ENCODE measurements at places on chromosomes 11 and 22. TPM values are rescaled to one million over a fixed set of nuclear protein-coding genes. Genes with fewer than 3 reads are reported as not detected.
A peak's percentile ranks its signal among the peaks of the same experiment; 100 is the strongest.

DNA sequence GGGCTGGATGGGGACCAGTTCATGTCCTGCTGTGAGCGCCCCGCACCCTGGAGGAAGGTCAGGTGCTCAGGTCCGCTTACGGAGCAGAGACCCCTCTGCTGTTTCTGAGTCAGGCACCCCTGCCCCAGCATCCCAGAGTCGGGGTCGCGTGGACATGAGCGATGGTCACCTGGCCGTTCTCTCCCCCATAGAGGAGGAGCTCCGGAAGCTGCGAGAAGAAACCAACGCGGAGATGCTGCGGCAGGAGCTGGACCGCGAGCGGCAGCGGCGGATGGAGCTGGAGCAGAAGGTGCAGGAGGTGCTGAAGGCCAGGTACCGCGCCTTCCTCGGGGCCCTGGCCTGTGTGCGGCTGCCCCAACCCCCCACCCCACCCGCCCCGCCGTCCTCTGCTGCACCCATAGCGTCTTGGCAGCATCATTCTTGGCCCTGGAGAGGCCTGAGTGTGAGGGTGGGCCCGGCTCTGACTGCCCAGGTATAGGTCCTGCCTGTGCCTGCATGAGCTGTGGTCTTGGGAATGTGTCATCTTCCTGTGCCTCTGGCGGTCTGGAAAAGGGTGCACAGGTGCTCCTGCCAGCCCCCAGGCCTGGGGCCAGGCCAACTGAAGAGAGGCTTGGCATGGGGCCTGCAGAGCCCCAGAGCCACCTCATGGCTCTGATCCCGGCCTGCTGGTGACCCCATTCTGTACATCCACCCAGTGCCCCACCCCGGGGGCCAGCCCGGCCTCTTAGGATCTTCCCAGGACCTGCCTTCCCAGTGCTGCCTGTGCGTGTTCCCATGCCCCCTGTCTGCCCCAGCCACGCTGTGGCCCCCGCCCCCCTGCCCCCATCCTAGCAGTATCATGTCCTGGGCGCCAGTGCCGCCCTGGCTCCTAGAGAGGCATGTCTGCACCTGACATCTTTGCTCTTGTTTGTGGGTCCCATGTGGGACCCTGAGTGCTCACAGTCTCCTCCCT is 38.1 kb downstream of the GRAMD4 start:
- DNase-seq = no peak

GRCh38 chr22:23530106-23530505 is 50.0 kb downstream of the IGLL1 start:
- no peak for DNase-seq

DNA sequence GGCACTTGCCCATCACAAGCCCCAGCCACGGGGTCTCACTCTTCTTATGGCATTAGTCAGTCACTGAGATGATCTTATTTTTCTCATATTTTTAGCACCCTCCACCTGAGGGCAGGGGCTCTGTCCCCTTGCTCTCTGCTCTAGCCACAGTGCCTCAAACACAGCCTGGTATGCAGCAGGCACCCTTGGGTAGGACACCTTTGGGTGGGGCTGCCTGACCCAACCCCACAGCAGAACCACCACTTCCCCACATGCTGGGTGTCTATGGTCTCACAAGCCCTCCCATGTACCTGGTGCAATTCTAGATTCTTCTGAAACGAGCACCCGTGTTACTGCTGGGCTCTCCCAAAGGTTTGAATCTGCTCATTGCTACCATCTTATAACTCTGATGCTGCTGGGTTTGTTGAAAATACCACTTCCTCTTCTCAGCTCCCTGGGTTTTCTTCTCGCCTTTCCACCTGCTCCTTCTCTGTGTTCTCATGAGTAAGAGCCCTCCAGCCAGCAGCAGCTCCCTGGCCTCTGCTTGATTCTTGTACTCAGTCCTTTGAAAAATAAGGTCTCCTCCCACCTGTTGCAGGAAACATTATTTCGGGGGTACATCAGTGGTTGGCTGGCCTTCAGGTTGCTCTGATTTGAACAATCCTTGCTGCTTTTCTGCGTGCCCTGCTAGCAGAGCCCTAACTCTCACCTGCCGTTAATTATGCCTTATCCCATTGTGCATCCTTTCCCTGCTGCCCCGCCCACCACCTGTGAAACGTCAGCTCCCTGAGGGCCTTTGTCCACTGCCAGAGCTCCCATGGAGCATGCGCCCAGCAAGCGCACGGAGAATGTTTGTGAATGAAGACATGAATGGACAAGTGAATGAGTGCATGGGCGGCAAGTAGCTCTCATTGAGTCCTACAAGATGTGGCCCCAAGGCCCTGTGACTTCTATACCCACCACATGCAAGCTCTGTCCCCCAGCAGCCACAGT is 1181.6 kb downstream of the TBC1D22A start:
- DNase-seq = no peak

DNA sequence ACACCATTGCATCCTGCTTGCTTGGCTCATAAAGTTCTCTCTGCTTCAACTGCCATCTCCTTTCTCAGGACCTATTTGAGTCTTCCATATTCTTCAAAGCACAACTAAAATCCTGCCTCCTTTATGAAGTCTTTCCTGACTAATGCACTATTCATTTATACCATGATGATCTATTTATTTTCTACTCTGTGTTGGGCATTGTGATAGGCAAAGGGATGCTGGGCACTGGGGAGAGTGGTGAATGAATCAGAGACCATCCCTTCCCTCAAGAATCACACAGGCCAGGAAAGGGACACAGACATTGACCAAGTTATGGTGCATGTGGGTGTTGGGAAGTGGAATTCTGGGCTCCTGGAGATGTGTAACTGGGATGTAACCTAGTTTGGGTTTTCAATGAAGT is 86.9 kb downstream of the CACNG2 start:
- DNase-seq = no peak

- DNase-seq = no peak
Measured at GRCh38 chr11:61004180-61004611, 32.7 kb downstream of the CD6 start.

GRCh38 chr11:126452241-126453101 is 97.0 kb downstream of the ST3GAL4 start:
- peak; percentile 22 for DNase-seq

- no peak for DNase-seq
Measured at GRCh38 chr11:121352251-121352891, 59.8 kb downstream of the SC5D start.

- DNase-seq = no peak
Measured at GRCh38 chr22:44448271-44448830, 49.7 kb downstream of the RTL6 start.

- peak; percentile 48 for DNase-seq
Measured at GRCh38 chr11:111378861-111379601, at the start of gene POU2AF1. TSS of gene POU2AF1 (minus strand) at chr11:111379275. CDS start at chr11:111379177, 98 bp downstream.

- DNase-seq = peak; percentile 88
Measured at GRCh38 chr11:119361056-119361787, 14.7 kb upstream of the MFRP start.

GRCh38 chr11:82790723-82791484 is 57.2 kb upstream of the FAM181B start:
- no peak for DNase-seq

DNA sequence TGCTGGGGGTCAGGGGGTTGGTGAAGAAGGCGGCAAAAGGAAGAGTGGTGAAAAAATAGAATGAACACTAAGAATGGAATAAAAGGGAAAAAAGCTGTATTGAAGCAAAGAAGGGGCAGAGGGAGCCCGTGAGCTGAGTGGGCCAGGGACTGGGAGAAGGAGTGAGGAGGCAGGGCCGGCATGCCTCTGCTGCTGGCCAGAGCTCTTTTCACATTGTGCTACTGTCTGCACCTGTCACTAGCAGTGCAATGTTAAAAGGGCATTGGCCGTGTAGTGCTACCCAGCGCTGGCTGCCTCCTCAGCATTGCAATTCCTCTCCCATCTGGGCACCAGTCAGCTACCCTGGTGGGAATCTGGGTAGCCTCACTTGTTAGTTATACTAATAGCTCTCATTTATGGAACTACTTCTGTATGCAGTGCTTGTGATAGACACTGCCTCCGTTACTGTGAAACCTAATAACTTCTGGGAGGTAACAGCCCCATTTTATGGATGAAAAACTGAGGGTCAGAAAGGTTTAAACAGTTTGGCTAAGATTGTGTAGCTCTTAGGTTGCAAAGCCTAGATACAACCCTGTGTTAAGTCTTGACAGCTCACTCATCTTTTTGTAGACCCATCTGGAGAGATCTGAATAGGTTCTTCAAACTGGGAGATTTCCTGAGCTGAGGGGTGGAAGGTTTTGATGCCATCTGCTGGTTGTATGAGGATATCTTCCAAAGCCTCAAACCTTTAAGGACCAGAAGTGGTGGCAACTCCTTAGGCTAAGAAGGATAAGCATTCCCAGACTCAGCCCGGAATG is 8.5 kb downstream of the YPEL4 start:
- peak; percentile 71 for DNase-seq

DNA sequence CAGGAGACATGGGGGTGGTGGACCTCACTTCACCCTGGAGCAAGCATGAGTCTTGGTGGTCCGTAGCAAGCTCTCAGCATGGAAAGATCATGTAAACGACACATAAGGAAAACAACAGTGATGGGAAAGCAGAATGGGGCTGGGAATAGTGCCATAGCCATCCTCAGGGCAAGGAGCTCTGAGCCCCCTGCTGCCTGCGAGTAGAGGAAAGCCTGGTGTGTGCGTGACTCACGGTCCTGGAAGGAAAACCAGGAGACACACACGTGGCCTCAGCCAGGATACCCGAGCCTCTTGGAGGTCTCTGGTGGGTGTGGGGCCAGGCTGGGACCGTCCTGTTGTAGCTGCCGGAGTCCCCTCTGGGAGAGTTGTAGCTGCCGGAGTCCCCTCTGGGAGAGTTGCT is 12.4 kb downstream of the SHANK3 start:
- DNase-seq = no peak

DNA sequence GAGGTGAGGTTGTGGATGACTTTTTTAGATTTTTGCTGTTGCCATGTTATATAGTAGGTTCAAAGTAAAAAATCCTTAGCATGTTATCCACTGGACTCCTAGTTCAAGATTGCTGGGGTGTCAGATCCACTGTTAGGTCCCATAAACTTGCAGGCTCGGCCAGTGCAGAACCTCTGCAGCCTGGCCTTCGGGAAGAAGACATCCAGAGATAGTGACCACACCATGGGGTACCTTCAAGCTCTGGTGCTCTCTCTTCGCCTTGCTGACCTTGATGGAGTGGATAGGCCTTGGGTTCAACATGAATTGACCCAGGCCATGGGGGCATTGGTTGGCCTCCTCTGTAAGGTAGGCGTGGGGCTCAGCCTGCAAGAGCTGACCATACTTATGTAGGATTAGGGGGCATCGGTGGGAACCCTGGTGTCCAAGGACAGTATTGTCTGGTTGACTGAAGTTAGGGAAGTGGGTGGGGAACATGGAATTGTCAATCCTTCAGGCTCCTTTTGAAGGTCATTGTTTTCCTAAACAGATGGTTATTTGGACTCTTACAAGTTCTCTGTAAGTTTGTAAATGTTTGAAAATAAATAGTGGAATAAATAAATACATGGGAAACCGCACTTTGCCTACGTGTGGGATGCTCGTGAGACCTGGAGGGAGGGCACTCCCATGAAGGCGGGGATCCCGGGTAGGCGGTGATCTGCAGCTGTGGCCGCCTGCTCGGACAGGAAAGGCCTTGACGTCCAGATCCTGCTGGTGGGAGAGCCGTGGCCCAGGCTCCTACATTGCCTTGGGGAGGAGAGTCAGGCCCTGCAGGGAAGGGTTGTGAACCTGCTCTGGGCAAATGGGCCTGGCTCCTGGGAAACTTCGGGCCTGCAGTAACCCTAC is 37.1 kb downstream of the BCR start:
- no peak for DNase-seq

- no peak for DNase-seq
Measured at GRCh38 chr11:108601150-108601549, 7.6 kb upstream of the EXPH5 start.

GRCh38 chr11:70584498-70585235 is 186.3 kb downstream of the CTTN start:
- no peak for DNase-seq

DNA sequence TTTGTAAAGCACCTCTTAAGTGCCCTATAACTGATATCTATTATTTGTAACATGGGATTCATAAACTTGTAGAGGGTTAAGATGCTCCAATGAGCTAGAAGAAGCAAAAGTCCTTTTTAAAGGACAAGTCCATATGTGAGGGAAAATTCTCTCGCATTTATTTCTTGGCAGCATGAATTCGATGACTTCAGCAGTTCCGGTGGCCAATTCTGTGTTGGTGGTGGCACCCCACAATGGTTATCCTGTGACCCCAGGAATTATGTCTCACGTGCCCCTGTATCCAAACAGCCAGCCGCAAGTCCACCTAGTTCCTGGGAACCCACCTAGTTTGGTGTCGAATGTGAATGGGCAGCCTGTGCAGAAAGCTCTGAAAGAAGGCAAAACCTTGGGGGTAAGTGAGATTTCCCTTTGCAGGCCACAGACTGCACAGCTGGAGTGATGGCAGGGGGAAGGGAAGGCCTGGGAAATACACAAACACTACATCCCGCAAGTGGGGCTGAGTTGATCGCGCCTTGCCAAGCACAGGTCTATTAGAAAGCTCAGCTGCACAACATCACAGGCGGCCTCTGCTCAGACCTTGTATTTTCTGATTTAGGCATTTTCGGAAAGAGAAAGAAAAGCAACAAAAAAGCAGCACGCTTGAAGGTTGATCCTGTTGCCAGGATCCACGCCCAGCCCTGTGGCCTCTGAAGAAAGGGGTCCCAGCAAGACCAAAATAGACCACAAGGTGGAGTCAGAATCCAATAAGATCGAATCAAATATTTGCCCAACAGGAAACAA is 1.5 kb downstream of the MS4A8 start:
- DNase-seq = peak; percentile 88

GRCh38 chr11:116225236-116225635 is 547.6 kb downstream of the BUD13 start:
- peak; percentile 50 for DNase-seq

GRCh38 chr11:17211286-17211685 is 3.5 kb upstream of the PIK3C2A start:
- DNase-seq = no peak

- DNase-seq = no peak
Measured at GRCh38 chr11:113331441-113331840, 17.1 kb downstream of the TTC12 start.

- no peak for DNase-seq
Measured at GRCh38 chr11:2582946-2583604, 116.7 kb downstream of the KCNQ1OT1 start.

DNA sequence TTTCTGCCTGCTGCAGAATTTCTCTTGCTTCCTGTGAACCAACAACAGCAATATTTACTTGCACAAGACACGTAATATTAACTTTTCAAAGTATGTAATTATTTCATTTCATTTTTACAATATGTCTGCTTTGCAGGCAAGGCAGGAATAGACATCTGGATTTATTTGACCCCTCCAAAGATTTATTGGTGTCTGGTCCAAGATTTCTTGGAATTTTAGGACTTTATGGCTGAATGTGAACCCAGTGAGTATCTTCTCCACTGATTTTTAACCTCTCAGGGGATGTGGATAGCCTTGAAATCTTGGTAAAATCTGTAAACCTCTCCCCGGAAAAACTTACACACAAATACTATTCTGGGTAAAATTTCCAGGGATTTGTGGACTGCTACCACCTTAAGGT is 61.5 kb downstream of the PKNOX2 start:
- no peak for DNase-seq

Gene NXPE1
- not detected for total RNA-seq

Gene CD248
- 3.8 TPM for total RNA-seq

Gene MS4A4A
- not detected for total RNA-seq

Gene YPEL1
- 5.5 TPM for total RNA-seq

Gene C11orf21
- total RNA-seq = not detected

Measured in GM23338 (cell line).